ENCODE measurements at places on chromosomes 11 and 22.

GRCh38 chr11:36356201-36356600 is 60.1 kb downstream of the PRR5L start:
- no peak for DNase-seq

DNA sequence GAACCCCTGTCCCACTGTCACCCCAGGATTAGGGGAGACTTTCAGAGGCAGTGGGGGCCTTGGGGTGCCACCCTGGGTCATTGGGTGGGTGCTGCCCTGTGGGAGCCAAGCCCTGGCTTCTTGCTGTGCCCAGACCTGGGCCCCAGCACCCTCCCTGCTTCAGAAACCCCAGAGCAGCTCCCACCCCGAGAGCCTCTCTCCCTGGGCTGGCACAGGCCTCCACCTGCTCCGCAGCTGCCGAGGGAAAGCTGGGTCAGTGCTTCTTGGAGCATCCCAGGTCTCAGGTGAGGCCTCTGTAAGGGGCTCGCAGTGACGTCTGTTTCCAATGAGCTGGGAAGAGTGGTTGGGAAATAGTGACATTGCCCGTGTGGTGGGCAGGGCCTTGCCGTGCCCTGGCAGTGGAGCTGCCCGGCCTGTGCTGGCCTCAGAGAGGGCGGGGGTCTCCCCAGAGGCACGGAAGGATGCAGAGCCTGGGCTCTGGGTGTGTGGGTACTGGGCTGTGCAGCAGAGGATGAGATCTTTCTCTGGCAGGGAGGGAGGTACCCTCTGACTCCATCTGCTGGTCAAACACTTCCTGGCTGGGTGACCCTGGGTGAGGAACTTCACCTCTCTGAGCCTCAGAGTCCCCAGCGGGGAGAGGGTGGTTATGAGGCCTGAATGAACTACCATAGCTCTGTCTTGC is 23.0 kb downstream of the C22orf23 start:
- no peak for DNase-seq

GRCh38 chr11:116775975-116776374 is 3.2 kb upstream of the BUD13 start:
- no peak for DNase-seq

GRCh38 chr11:130710497-130711012 is 205.7 kb downstream of the SNX19 start:
- DNase-seq, result no peak

DNA sequence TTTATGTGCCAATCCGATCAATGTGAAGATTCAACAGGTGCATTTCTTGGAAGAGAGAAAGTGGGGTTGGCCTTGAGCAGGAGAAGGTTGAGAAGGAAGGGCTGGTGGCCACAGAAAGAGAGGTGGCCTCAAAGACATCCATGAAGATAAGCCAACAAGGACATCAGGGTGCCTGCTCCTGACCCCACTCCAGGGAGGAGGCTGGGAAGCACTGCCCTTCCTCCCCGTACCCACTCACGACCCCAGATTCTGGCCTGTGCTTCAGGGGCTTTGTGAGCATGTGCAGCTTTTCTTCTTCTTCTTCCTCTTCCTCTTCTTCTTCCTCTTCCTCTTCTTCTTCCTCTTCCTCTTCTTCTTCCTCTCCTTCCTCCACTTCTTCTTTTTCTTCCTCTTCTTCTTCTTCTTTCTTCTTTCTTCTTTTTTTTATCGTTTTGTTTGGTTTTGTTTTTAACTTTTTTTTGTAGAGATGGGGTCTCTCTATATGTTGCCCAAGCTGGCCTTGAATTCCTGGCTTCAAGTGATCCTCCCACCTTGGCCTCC is 30.3 kb downstream of the DKK3 start:
- DNase-seq, result no peak

- DNase-seq, result no peak
Observed at GRCh38 chr11:12669930-12670329, 4.3 kb upstream of the TEAD1 start.
